COR-L47 (cell line): ENCODE measurements at places on chromosomes 4 and X.

GRCh38 chr4:3301450-3302172, 8.8 kb downstream of the RGS12 start:
- DNase-seq, result no peak

GRCh38 chr4:15968551-15969300, 5.8 kb upstream of the FGFBP2 start:
- DNase-seq, result no peak

- DNase-seq, result no peak
Measured at GRCh38 chrX:30312858-30313257, 3.7 kb upstream of the NR0B1 start.

DNA sequence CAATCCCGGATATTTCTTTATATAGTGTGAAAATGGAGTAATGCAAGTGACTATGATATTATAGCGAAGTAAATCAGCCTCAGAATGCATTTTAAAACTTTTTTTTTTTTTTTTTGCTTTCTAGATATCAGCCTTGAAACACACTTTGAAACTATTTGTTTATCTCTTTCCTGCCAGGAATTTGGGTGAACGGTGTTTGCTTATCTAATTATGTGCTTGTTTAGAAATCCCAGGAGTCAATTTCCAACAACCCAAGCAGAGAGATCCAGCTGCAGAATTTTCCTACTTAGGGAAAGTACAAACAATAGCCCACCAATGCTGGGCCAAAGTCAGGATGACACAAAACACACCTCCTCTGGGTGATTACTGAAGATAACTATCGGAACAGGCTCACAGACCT, 958.8 kb downstream of the PCDH18 start:
- DNase-seq, result no peak

GRCh38 chr4:55553441-55554201, 6.9 kb upstream of the CLOCK start:
- DNase-seq, result peak; percentile 11

DNA sequence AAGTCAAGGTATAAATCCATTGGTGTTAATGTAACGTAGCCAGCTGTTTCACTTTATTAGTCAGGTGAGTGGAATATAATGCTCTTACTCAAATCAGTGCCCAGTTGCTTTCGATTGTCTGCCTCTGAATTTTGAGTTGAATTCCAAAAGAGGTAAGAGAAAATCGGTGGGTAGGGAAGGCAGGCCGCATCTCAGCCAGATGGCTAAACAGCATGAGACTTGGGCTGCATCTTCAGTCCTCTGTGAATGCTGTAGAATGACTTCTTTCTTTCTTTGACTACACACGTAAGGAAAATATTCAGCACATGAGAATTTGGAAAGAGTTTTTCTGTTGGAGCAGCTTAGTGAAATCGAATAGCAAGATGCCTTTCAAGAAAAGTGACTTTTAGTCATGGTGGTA, 49.5 kb downstream of the TSPAN7 start:
- no peak for DNase-seq

GRCh38 chr4:74608151-74608949, 163.4 kb downstream of the AREG start:
- DNase-seq, result no peak

DNA sequence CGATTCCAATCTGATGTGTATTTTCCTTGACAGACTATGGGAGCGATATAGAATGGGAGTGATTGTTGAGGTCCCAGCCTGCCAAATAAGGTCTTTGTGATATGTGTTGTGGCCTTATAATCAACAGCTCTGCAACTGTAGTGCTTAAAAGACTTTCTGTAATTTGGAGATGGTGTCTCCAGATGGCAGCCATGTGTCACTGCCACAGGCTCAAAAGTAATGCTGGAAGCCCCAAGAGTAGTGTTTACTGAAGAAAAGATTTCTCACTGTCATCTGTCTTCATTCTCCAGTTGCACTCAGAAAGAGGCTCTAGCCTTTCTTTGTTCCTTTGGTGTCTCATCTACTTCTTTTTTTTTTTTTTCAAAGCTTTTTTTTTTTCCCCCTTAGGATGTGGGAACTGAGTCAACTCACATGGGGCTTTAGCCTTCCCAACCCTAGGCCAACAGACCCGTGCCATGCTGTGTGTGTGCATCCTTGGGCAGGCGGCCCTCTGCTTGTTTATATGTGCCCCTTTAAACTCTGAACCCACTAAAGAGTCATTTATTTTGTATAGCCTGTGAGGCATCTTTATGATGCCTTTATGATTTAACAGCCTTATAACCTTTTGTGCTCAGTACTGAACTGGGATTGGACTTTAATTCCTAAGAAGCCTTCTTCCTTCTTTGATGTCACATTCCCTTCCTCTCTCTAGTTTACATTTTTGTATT, 15.6 kb downstream of the SRPX2 start:
- DNase-seq, result no peak

DNA sequence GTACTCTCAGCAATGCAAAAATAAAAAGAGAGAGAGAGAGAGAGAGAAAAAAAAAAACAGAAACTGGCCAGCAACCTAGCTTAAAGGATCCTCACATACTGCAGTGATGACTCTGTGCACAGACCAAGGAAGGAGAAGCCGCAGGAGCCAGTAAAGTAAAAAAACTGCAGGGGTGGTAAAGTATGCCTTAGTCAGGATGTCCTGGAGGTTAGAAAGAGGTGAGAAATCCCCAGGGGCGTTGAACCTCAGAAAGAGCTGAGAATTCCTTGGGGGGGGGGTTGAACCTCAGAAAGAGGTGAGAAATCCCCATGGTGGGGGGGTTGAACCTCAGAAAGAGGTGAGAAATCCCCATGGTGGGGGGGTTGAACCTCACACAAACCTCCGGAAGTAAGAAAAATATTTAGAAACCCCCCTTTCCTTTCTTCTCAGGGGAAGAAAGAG, 48.0 kb downstream of the MAGEA9 start:
- DNase-seq, result no peak

DNA sequence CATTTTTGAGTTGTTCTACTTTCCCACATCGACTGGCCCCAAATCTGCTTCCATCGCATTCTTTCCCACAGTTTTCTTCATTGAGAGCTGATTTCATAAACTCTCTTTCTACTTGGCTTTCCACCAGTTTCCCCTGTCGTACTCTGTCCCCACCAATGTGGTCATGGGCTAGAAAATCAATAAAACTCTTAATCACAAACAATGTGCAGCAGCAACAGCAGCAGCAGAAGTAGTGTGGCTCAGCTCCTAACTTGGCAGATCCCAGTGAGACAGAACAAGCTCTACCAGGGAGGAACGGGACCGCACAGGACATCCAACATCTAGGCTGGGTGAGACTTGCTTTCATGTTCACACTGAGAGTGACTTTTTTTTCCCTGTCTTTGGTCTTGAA, 3.1 kb upstream of the SETD7 start:
- no peak for DNase-seq

GRCh38 chr4:124937993-124938392, 225.5 kb upstream of the ANKRD50 start:
- no peak for DNase-seq

GRCh38 chr4:11739992-11740391, 311.3 kb upstream of the HS3ST1 start:
- no peak for DNase-seq

GRCh38 chr4:123786920-123787319, 390.3 kb downstream of the SPRY1 start:
- DNase-seq, result no peak

DNA sequence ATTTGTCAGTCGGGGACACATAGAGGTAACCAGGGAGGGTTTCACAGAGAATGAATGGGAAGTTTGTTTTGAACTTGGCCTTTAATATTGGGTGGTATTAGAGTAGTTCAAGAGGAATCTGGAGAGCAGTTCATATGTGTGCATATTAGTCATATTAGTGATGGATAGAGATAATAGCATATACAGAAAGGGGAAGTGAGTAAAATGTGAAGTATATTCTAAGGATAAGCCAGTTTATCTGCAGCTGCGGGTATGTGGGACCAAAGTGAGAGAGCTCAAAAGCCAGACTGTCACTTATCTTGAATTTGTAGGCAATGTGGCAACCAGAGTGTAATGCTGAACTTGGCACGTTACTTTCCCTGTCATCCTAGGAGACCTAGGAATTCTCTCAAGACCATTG, 169.9 kb downstream of the AFF2 start:
- no peak for DNase-seq

DNA sequence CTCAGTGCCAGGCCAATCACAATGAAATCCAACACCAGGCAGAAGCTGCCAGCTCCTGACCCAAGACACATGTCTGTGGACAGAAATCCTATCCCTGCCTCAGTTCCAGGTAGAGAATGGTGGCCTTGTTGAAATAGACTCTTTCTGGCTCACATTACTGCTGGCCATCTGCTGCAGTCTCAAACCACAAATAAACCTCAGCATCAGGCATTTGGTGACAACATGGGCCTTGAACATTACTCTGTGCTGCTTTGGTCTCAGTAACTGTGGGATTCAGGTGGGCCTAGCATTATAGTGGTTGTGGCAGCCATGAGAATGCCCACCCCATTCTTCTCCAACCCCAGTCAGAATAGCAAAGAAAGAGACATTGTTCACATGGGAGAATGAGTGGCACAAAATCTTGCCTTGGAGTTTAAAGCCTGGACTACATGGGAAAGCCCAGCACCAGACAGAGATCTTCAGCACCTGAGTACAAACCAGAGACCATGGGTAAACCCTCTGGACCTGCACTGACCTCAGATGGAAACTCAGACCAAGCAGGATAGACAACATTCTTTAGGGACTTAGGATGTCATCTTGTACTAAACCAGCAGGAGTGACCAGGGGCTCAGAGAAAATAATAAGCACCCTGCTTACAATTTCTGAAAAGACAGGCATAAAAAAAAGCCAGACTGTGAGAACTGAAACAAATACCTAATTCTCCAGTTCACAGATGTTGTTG, 50.4 kb upstream of the TRAM1L1 start:
- no peak for DNase-seq

GRCh38 chr4:171378323-171378722, 434.9 kb upstream of the GALNTL6 start:
- DNase-seq, result no peak

DNA sequence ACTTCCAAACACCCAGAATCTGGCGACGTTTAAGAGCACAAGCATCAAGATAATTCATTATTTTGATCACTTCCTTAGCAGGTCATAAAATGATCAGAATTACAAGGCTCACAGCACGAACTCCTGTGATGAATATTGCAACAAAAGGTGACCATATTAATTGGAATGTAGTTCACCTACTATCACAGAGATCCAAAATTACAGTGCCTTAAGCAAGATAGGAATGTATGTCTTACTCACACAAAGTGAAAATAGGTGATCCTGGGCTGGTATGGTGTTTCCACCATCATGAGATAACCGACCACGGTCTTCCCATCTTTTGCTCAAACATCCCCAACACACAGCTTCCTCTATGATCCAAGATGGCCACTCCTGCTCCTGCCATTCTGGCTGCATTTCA, 131.2 kb downstream of the SCFD2 start:
- no peak for DNase-seq

- no peak for DNase-seq
Measured at GRCh38 chr4:150570862-150571261, 11.1 kb upstream of the MAB21L2 start.

- DNase-seq, result no peak
Measured at GRCh38 chrX:150573106-150573505, 4.7 kb downstream of the MTM1 start.
